Activated naive CD4-positive, alpha-beta T cell treated with anti-CD3 and anti-CD28 coated beads, Interleukin-2, amount 50 U/mL, for 16 hours (primary cell): ENCODE measurements at places on chromosomes 13 and 19.

GRCh38 chr13:27825072-27825471 lies 32.8 kb downstream of the GSX1 start:
- no peak for DNase-seq

GRCh38 chr13:113934576-113934975 lies 39.3 kb downstream of the C13orf46 start:
- DNase-seq: no peak

DNA sequence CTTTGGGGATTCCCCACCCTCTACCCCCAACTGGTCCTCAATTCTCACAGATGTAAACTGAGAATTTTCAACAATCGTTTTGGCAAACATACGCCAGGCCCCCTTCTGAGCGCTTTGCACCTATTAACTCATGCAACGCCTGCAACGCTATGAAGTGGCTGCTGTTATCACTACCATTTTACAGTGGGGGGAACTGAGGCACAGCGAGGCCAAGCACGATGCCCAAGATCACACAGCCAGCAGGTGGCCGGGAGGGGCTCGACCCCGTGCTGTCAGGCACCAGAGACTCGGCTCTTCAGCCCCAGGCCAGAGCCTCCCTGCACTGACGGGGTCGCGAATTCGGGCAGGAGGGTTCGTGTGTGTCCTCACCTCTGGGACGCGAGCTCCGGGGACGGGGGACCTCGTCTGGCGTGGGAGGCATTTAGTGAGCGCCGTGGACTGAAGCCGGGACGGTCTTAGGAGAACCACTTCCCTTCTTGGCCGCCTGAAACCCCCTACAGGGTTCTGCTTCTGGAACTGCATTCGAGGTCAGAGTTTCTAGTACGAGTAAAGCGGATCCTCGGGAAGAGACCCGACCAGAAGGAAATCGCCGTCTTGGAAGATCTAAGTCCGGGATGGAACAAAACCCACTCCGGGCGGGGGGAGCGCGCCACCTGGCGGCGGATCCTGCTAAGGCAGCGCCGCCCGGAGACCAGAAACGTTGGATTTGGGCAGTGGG lies 21.0 kb downstream of the ZNF114 start:
- peak; percentile 54 for DNase-seq

- no peak for DNase-seq
Measured at GRCh38 chr13:51435002-51435578, 17.7 kb downstream of the INTS6 start.

GRCh38 chr13:41064493-41064892 lies 3.2 kb downstream of the WBP4 start:
- DNase-seq: no peak

DNA sequence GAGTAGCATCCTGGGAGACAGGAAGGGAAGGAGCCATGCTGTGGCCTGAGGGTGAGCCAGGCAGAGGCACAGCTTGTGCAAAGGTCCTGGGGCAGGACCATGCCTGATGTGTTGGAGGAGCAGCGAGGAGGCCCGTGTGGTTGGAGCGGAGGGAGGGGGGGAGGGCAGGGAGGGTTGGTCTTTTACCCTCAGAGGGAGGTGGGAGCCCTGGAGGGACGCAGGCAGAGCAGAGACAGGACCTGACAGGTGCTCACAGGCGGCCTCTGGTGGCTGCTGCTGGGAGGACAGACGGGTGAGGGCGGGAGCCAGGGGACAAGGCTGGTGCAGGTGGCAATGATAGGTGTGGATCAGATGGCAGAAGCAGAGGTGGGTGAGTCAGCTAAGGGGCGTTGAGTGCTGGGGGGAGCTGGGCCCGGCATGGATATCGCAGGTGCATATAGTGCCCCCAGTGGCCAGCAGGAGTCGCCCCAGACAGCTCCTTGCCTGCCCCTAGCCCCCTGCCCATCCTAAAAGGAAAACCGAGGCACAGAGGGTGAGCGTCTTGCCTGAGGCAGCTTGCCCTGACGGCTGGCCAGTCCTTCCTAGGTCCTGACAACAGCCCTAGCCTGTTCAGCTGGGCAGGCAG lies 9.8 kb upstream of the GNA15 start:
- peak; percentile 79 for DNase-seq

DNA sequence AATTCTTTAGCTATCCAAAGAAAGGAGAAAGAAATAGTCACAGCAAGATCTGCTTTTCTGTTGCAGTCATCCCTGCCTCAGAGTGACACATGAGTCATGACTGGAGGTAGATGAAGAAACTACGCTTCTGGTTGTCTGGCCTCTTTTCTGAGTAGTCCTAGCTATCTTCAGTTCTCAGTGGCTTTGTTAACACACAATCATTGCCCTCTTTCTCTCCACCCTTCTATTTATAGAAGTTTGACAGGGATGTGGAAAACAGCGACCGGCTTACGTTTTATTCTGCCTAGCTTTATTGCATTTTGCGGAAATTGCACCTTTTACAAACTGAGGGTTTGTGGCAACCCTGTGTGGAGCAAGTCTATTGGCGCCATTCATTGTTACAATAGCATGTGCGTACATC lies 26.7 kb downstream of the SPATA13 start:
- DNase-seq: no peak

DNA sequence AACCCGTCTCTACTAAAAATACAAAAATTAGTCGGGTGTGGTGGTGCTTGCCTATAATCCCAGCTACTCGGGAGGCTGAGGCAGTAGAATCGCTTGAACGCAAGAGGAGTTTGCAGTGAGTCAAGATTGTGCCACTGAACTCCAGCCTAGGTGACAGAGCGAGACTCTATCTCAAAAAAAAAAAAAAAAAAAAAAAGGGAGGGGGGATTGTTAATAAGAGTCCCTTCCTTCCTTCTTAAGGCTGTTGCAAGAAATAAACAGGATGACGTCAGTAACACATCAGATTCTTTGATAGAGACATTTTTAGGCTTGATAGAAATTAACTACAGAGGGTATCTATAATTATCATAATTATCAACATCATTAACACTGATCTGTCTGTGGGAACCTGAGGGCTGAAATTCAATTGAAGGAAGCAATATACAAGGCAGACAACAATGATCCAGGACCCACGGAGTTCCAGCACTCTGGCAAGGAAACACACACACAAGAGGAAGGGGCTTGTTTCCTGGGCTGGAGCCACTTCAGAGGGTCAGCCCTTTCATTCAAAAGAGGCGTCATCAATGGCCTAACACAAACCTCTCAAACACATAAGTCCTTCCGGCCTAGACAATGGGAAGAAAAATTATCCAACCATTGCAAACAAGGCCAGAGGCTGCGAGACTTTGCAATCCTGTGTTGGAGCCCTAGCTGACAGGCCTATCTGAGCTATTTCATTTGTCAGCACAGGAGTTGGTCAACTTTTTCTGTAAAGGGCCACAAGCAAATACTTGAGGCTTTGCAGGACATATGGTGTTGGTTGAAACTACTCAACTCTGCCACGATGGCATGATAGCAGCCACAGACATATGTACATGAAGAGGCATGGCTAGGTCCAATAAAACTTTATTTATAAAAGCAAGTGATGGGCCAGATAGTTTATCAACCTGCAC lies 105.2 kb downstream of the INSR start:
- no peak for DNase-seq

DNA sequence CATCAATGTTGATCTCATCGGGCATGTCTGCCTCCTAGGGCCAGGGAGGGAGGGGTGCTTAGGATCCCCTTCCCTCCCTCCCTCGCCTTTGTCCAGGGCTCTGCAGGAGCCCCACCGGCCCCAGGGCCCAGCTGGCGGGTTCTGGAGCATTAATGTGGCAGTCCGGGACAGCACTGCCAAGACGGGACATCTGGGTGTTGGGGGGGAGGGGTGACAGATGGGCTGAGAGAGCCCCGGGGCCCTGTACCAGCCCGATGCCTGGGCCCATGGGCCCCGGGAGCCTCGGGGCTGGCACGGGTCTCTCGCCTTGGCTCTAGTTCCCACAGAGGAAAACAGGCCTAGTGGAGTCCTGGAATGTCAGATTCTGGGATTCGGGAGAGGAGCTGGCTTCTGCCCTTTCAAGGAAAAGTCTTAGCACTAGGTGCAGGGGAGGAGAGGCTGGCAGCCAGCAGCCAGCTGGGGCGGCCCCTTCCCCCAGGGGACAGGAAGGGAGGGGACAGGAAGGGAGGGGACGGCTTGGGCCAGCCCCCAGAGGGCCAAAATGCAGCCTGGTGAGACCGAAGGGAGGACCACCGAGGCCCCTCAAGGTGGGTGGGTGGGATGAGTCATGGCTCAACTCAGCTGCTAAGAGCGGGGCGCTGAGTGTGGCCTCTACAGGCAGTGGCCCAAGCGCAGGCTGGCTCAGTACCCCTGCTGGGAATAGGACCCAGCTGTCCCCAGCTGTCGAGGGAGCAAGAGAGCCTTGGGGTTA lies 3.1 kb downstream of the PPP1R14A start:
- DNase-seq: no peak

DNA sequence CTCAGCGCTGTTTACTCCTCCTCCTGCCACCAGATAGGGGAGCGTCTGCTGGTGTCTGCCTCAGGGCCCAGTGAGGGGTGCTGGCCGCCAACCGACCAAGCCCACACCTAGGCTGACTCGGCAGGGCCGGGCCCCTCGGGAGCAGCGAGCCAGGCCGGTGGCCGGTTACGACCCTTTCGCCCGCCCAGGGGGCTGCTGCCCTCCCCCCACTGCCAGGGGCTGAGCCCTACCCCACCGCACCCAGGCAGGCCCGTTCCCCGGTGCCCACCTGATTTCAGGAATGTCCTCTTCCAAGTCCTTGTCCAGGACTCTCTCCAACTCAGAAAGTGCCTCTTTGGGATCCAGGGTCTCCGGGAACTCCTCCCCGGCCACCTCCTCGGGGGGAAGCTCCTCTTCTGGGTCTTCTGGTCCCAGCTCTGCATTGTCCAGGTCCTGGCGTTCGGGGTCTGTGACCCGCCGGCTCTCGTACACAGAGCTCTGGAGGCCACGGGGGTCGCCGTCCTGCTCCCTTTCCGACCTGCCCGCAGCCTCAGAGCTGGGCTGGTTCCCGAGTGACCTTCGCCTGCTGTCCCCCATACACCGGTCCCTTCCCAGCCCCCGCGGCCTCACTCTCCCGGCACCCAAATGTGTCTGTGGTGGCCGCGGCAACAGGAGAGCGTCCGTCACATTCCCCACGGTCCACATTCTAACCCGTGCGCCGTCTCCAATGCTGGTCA lies 31.0 kb upstream of the MIER2 start:
- DNase-seq: no peak

GRCh38 chr13:110759710-110760109 lies 46.2 kb downstream of the ING1 start:
- DNase-seq: no peak

GRCh38 chr19:5655412-5655811 lies 24.9 kb downstream of the MICOS13 start:
- no peak for DNase-seq

- no peak for DNase-seq
Measured at GRCh38 chr19:35118268-35119020, 2.8 kb downstream of the FXYD3 start.

- no peak for DNase-seq
Measured at GRCh38 chr19:38245826-38246498, 10.2 kb downstream of the PPP1R14A start.

- DNase-seq: no peak
Measured at GRCh38 chr13:20178156-20178555, 14.6 kb downstream of the GJB2 start.

DNA sequence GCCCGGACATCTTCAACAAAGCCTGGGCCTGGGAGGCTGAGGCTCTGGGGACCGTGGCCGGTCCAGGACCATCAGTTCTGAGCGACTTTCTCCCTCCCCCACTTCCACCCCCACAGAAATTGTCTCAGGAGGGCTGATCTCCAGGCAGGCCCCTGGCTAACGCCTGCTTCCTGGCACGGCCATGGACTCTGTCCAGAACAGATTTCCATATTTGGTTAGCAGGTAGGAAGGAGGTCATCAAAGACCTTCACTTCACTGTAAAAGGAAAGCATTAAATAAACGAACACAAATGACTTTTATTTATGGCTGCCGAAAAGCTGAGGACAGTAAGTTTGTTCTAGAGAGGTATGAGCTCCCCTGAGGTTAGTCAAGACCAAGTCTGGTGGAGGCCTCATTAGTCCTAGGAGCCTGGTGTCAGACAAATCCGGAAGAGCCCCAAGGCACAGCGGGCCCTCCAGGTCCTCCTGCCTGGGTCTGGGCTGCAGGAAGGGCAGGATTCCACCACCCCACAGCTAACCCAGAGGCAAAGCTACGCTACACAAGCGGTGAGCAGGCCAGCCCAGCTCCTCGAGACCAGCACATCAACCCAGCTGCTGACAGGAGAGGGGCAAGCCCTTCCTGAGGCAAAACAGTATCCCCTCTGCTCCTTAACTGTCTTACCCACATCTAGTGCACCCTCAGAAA lies 4.6 kb upstream of the PLPP2 start:
- DNase-seq: no peak

GRCh38 chr13:73254827-73255226 lies 196.0 kb downstream of the KLF5 start:
- no peak for DNase-seq

DNA sequence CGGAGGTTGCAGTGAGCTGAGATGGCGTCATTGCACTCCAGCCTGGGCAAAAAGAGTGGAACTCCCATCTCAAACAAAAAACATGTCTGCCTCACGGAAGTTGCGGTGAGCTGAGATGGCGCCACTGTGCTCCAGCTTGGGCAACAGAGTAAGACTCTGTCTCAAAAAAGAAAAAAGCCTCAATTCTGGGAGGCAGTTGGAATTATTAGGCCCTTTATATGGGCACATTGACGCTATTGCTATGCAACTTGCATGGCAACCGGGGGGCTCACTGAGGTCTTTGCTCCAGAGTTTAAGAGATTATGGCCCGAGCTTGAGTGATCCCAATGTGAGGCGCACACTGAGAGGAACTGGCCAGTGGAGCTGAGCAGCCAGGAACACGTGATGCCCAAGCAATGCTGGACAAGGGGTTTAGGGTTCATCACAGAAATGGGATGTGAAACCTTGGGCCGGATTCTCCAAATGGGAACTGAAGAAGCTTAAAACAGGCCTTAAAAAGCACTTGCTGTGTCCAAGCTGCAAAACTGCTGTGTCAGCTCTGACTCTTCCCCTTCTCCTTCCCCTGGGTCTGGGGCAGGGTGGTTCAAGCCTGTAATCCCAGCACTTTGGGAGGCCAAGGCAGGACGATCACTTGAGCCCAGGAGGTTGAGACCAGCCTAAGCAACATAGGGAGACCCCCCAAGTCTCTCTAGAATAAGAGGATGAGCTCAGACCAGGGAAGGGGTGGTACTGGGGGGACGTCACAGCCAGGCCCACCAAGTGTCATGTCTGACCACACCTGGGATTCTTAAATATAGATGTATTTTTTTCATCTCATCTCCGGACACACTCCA lies 2.5 kb downstream of the FTL start:
- DNase-seq: no peak

DNA sequence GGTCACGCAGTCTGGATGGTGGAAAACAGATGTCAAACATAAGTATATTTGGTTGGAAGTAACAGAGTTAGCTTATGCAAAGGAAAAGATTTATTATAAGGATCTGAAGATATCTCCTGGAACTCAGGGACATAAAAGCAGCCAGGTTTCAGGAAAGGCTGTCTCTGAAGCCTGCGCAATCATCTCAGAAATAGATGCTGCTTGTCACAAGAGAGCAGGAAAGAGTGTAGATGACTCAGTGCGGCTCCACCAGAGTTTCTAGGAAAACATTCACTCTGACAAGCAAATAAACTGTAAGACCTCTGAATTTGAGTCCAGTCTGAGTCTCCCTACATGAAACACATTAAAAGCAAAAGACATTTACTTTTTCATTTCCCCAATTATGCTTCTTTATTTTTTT lies 220.4 kb upstream of the HTR2A start:
- DNase-seq: no peak

- DNase-seq: no peak
Measured at GRCh38 chr13:34167347-34167746, 349.4 kb downstream of the RFC3 start.

- DNase-seq: no peak
Measured at GRCh38 chr13:63942372-63942771, 2526.7 kb upstream of the PCDH20 start.
